Stimulated activated CD8-positive, alpha-beta memory T cell treated with anti-CD3 and anti-CD28 coated beads, Interleukin-4, amount 100 ng/mL, for 4 hours (primary cell): ENCODE measurements at places on chromosomes 11 and 22.

GRCh38 chr22:20296598-20296997 lies 23.3 kb downstream of the DGCR6L start:
- DNase-seq: no peak

DNA sequence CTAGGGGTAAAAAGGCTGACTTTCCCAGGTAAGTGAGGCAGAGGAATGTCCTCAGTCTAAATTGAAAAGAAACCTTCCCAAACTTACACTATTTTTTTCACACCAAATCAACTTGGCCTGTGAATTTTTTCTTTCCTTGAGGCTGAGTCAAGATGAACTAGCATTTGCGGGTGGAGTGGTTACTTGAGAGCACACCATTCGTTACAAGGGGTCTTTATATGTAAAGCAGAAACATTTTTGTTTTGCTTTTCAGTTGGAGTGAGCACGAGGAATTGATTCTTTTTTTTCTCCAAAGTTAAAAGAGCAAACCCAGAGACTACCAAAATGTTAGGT lies 36.4 kb downstream of the MAML2 start:
- no peak for DNase-seq

GRCh38 chr11:72234514-72234830 lies 9.5 kb downstream of the PHOX2A start:
- DNase-seq: no peak

GRCh38 chr22:30822216-30823014 lies 127.7 kb downstream of the OSBP2 start:
- DNase-seq: no peak

- DNase-seq: no peak
Observed at GRCh38 chr22:41687901-41688364, 734 bp downstream of the SNU13 start.

DNA sequence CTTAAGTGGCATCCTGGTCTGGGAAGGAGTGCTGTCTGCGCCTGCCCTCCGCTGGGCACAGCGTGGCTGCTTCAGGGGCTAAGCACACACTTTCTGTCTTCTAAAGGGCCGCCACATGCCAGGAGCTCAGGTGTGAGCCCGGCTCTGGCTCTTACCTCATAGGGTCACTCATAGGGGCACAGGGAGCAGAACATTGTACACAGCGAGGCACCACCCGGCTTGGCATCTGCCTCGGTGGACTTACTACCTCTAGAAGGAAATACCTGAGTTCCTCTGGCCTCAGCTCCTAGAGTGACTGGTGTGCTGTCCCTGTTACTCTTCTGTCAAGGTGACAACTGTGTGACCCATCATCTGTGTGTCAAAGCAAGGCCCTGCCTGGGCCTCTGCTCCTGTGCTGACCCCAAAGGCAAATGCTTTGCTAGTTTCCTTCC lies 13.4 kb downstream of the NEAT1 start:
- DNase-seq: no peak

DNA sequence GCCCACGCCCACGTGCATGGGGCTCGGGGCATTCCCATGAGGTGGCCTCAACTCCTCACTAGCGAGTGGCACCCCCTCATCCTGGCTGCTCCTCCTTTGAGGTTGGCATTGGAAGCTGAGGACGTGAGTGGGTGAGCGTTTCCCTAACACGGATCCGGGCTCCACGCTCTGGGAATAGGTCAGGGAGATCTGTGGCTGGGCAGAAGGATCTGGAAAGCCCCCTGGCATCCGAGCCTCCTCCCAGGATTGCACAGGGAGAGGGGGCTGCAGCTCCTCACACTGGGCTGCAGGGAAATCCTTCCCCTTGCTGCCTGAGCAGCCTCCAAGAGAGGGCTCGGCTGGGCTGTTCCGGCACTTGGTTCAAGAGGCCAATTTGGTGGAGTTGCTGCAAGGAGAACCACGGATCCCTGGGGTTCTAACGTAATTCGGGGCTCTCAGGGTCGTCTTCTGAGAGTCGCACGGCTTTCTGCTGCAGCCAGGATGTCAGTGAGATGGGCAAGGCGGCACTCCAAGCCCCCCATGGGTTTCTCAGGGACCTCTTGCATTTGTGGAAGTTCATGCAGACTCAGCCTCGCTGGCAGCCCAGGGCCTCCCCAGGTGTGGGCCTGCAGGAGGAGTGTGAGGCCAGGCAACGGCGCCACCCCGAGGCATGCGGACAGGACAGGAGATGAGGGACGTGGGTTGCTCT lies 1119.0 kb downstream of the BRD1 start:
- DNase-seq: no peak

- DNase-seq: no peak
Observed at GRCh38 chr11:12529041-12529440, 145.2 kb upstream of the TEAD1 start.

GRCh38 chr11:15692739-15693138 lies 578.0 kb downstream of the INSC start:
- DNase-seq: no peak

DNA sequence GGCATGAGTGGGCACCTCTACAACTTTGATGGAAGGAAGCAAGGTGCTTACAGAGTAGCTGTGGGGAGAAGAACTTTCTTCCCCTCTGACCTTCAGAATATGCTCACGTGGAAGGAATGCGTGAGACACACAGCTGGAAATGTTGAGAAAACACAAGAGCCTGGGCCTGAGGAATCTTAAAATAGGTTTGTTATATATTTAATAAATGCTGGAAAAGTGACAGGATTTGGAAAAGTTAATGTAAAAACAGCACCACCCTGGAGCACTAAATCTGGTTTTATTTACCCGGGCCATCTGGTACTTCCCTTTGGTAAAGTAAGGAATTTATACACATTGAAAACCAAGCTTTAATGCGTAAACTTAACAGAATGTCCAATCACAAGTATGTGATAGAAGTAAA lies 14.0 kb upstream of the AMPD3 start:
- no peak for DNase-seq
